ENCODE measurements at places on chromosomes 1 and 21. TPM values are rescaled to one million over a fixed set of nuclear protein-coding genes. Genes with fewer than 3 reads are reported as not detected.

HOOK1 gene
- total RNA-seq: 19.6 TPM

SIM2 gene
- 0.46 TPM for total RNA-seq

UBE2Q1 gene
- 26.3 TPM for total RNA-seq

GJA8 gene
- total RNA-seq: not detected

LCE2D gene
- not detected for total RNA-seq

PDPN gene
- 11.8 TPM for total RNA-seq

SOD1 gene
- 137 TPM for total RNA-seq

COL16A1 gene
- 12.9 TPM for total RNA-seq

WDR64 gene
- total RNA-seq: not detected

KCNE2 gene
- 0.23 TPM for total RNA-seq

TDRKH gene
- 18.2 TPM for total RNA-seq

S100A2 gene
- not detected for total RNA-seq

GNAT2 gene
- total RNA-seq: not detected

EPHA2 gene
- total RNA-seq: 2.5 TPM

SPRR2G gene
- total RNA-seq: not detected

PPM1J gene
- 5.5 TPM for total RNA-seq

INKA2 gene
- 7.8 TPM for total RNA-seq

C4BPA gene
- total RNA-seq: not detected

CHI3L1 gene
- total RNA-seq: 1.2 TPM

C1orf35 gene
- total RNA-seq: 6.5 TPM

ADAMTS5 gene
- total RNA-seq: 4.6 TPM

KRTAP27-1 gene
- total RNA-seq: not detected

ITGB2 gene
- total RNA-seq: 15.0 TPM

OR2L2 gene
- total RNA-seq: 0.92 TPM

CLCNKB gene
- total RNA-seq: 0.92 TPM

HHAT gene
- 4.6 TPM for total RNA-seq

ARMH1 gene
- 5.8 TPM for total RNA-seq

RGS16 gene
- total RNA-seq: 13.6 TPM

OR2L13 gene
- total RNA-seq: 5.5 TPM

SLC35E2B gene
- 65.7 TPM for total RNA-seq

AK5 gene
- 64.4 TPM for total RNA-seq

MNDA gene
- total RNA-seq: 7.4 TPM

ACTN2 gene
- 9.7 TPM for total RNA-seq

CACNA1S gene
- under 0.01 TPM for total RNA-seq

GSTM5 gene
- 6.2 TPM for total RNA-seq
